ENCODE measurements at places on chromosomes 7 and 10. TPM values are rescaled to one million over a fixed set of nuclear protein-coding genes. Genes with fewer than 3 reads are reported as not detected.

DNA sequence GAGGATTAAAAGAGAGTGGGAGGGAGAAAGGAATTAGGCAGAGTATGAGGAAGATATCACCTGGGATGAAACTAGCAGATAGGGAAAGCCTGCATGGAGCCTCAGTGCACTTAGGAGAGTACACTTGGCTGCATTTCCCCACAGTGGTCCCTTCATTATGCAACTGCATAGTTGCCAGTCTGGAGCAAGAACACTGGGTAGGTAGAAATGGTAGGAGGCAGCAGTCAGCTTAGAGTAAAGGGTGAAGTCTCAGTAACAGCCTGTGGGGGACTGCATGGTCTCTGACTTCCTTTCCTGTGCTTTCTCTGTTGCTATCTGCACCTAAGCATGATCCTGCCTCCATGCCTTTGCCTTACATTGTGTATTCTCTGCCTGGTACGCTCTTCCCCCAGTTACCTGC, 14.0 kb upstream of the PCGF5 start:
- no peak for DNase-seq

- no peak for DNase-seq
Measured at GRCh38 chr10:96093948-96094347, 36.1 kb upstream of the ZNF518A start.

DNA sequence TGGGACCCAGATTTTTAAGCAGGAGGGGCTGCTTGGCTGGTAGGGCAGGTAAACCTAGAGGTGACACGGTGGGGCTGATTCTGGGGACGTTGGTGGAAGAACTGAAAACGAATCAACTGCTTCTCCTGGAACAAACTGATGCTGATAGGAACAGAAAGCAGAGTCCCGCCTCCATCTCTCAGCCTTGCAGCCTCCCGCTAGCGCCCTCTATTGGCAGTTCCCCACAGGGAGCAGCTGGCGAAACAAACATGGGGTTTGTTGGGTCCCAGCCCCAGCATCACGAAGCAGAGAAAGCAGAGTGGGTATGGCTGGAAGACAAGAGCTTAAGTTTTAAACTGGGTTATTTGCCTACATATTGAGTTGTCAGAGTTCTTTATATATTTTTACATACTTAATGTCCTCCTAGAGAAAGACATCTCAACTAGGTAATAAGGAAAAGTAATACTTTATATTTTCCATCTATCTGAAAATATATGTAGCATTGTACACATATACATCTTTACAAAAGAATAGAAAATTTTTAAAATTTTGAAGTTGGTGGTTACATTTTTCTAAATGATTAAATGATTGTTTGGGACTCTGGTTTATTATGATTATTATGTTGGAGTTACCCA, 42.3 kb upstream of the FOXI2 start:
- DNase-seq, result no peak

DNA sequence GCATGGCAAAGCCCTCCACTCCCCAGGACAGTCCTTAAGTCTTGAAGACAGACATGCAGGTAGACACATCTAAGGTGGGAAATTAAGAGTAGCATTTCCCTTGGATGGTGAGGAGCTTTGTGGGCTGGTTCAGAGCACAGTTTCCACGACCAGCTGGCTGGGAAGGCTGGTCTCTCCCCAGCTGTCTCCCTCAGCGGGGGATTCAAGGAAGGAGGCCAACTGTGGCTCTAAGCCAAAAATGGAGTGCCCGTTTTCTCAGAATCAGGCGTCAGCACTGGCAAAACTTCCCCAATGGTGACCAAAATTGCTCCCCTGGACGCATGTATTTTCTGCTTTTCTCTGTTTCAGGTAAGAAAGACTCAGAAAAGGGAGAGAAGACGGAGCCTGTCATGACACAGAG, 230.6 kb upstream of the FZD8 start:
- DNase-seq, result no peak

DNA sequence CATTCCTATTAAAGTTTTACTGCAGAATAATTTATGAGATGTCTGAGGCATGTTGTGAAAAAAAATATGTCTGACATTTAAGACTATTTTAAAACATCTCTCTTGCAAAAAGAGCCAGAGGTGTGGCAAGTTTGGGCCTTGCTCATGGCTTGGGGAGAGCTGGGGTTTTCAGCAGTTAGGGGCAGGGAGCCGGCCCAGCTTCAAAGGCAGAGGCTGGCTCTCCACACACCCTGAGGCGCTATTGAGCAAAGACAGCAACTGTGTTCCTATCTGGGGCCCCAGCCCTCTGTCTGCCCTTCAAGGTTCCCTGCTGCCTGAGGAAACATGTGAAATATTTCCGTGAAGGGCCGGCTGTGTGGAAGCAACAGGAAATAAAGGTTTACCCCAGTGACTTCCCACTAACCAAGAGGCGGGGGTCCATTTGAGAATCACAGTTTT, 94.0 kb downstream of the SORBS1 start:
- DNase-seq, result no peak

DNA sequence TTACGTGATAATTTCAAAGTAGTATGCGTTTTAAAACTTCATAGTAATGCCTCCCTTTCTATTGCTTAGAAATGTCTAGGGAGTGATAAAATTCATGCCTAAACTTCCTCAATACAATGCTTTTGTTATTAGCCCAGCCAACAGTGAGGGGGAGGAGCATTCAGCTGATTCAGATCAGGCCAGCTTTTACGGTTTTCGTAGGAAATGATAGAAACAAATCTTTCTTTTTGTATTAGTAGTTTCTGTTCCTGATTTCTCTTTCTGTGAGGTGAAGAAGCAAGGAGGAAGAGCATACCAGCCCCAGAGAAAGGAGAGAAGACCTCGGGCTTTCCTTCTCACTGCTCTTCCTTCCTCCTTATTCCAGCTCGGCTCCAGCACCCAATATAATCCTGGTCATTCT, 35.2 kb upstream of the ITPRID1 start:
- DNase-seq, result no peak

DNA sequence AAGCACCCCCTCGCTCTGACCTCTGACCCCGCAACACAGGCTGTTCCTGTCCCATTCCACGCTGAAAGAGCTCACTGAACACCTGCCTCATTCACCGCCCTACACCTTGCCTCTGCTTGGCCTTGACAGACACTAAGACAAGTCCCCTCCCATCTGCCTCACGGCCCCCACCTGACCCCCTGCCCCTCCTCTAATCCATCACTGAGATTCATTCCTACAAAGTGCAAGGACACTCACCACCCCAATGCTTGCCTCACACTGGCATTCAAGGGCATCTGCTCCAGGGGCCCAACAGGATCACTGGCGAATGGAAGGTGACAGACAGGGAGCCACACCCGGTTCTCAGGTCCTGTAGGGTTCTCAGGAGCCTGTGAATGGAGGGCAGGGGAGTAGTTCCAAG, 68.1 kb upstream of the NANOS1 start:
- DNase-seq, result no peak

DNA sequence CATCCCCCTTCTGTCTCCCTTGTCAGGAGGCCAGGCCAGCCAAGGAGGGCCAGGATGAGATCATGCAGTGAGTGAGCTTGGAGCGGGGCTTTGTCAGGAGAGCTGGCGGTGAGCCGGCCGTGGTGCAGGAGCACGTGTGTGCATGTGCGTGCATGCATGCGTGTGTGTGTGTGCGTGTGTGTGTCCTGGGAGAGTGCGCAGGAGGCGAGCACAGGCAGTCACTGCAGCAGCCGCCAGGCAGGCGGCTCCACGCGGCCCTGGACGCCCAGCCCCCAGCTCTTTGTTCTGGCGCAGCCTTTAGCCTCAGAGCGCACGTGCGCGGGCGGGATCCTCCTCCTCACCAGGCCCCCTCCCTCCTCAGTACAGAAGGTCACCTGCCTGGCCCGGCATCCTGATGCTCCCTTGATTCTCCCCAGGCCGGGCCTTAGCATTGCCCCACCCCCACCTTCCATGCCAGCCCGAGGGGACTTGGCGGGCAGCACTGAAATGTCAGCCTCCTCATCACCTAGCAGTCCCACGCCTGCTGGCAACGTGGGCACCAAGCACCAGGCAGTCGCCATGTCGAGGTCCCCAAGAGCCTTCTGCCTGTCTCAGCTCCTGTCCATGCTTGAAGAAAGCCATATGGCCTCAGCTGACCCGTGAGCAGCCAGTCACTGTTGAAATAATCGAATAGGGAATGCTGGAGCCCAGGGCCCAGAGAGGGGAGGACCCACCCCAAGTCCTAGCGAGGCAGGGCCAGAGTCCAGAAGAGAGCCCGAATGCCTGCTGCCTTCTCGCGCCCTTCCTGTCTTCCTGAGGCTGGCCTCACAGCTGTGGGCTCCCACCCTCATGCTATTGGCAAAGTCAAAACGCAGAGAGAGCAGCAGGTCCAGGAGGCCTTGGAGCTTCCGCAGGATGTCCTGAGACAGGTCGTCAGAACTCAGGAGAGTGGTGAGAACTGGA, 125.9 kb upstream of the PPIF start:
- no peak for DNase-seq

Gene OR2A42
- not detected for polyA plus RNA-seq

Gene THSD7A
- polyA plus RNA-seq, result not detected

Gene GIMAP7
- polyA plus RNA-seq, result 5.2 TPM

Gene CDK1
- polyA plus RNA-seq, result not detected

Data from naive B cell (primary cell).